ENCODE measurements at places on chromosomes 11 and 22.

GRCh38 chr11:101127197-101127698, 2.4 kb downstream of the PGR start:
- no peak for DNase-seq

- DNase-seq = no peak
Observed at GRCh38 chr11:60700689-60701468, 1.5 kb downstream of the MS4A8 start.

DNA sequence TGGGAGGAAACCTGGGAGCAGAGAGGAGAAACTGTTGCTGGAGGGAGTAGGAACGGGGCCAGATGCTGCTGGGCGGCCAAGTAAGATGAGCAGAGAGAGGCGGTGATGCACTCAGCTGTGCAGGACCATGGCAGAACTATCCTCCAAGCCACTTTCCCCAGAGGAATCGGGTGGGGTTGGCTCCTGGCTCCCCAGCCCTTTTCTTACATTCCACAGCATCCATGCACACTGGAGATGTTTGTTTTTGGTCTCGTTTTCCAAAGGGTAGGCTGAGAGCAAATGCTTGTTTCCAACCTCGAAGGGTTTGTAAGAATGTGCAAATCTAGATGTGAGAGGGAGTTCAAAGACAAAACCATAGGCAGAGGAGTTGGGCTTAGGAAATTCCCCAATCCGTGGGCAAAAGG, 73.2 kb downstream of the DBX1 start:
- DNase-seq = no peak

GRCh38 chr11:27427183-27427980, 45.2 kb downstream of the LGR4 start:
- no peak for DNase-seq

DNA sequence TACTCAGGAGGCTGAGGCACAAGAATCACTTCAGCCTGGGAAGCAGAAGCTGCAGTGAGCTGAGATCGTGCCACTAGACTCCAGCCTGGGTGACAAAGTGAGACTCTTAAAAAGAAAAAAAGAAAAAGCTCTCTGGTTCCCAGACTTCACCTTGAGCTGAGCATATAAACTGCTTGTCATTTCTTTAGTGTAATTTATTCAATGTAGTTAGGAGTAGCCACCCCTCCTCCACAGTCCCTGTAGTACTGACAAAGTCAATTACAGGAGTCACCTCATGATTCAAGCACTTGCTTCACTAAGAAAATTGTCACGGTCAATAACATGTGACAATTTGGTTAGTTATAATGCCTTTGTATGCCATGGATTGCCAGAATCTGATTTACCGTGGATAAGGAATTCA, 7.2 kb downstream of the OR4D10 start:
- no peak for DNase-seq

- no peak for DNase-seq
Observed at GRCh38 chr11:29231586-29231985, 785.2 kb downstream of the KCNA4 start.

- peak; percentile 52 for DNase-seq
Observed at GRCh38 chr22:44181912-44182587, 1.3 kb downstream of the PARVG start.

DNA sequence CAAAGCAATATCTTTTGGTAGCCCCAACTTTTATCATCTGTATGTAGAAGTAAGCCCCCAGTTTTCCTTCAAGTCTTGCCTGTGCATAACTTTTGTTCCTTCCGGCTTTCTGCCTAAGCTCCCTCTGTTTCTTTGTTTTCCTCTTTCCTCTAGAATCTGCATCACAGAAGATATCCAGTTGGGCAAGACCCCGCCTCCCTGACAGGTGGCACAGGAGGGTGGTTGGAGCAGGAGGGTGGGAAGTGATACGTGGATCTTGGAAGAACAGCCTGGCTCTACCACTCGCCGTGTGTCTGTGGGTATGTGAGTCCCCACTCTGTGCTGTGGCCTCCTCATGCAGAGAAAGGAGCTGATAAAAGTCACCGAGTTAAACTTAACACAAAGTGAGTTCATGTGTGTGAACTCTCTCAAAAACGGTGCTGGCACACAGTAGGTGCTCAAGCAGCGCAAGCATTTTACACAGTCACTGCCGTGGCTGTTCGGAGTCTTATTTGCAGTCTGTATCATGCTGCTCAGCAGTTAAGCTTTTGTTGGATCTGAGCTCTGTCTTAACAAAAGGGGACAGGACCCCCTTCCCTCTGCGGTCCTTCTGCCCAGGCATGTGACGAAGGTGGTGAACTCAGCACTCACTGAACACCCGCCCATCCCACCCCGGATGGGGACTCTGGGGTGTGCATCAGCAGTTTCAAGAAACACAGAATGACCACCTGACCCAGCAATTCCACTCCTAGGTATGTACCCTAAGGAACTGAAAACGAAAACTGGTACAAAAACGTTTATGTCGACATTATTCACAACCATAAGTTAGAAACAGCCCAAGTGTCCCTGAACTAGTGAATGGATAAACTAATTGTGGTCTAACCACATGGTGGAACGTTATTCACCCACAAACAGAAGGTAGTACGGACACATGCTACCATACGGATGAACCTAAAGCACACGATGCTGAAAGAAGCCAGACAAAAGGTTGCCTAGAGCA, 249.1 kb downstream of the CTTN start:
- DNase-seq = no peak

DNA sequence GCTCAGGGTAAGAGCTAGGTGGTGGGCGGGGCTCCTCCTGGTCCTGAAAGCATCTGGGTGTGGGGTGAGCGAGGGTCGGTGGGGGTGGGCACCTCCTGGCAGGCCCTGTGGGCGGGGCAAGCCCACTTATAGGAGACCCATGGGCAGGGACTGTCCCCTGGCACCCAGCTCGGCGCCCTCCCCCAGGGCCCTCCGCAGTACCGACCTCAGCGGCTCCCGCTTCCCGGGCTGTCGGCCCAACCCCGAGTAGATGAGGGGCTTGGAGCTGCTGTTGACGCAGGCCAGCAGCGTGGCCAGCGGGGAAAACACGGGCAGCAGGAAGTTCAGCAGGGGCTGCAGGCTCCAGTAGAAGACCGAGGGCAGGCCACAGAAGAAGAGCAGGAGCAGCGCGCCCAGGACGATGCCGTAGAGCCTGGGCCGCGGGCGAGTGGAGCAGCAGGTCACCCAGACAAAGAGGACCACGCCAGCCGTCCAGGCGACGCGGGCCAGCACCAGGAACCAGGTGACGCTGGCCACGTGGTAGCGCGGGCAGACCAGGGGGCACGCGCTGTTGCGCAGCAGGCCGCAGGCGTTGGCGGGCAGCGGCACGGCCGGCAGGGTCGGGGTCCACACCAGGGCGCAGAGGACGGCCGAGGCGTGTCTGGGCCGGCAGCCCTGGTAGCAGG, 663 bp downstream of the MRGPRG start:
- no peak for DNase-seq

DNA sequence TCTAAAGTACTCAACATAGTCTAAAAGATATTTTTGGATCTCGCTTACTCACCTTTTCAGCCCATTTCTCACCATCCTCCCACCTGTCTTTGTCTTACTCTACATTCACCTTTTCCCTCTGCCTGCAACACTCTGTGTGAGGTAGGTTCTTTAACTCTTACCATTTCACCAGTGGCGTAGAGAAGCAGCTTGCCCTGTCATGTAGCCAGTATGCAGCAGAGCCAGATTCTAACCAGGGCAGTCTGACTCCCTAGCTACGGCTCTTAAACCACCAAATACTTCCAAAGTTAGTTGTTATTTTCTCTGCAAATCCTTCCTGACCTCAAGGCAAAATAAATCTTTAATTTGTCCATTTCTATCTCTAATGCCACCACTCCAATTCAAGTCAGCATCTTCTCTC, 7.5 kb downstream of the ALG8 start:
- no peak for DNase-seq

GRCh38 chr11:4654635-4655369, 11.0 kb downstream of the OR51E1 start:
- DNase-seq = no peak

- DNase-seq = no peak
Observed at GRCh38 chr11:122478986-122479385, 176.5 kb upstream of the UBASH3B start.

GRCh38 chr11:46309814-46310259, 32.4 kb downstream of the CREB3L1 start:
- DNase-seq = peak; percentile 24

- no peak for DNase-seq
Observed at GRCh38 chr22:49567899-49568750, 259.5 kb downstream of the BRD1 start.

GRCh38 chr22:32544953-32545558, 70.4 kb downstream of the FBXO7 start:
- no peak for DNase-seq

DNA sequence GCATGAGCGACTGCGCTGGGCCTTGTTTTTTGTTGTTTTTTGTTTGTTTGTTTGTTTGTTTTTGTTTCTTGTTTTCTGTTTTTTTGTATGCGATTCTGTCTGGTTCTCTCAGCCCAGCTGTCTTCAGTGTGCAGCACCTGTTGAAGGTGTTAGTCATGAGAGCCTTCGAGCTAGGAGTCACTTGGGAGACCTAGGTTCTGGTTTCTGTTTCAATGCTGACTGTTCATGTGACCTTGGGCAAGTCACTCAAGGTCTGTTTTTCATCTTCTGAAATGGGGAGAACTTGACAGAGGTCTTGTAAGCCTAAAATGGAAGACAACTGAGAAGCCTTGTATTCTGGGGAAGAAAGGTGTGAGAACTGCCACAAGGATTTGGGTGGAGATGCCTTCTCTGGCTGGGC, 1.8 kb downstream of the DCPS start:
- DNase-seq = no peak

DNA sequence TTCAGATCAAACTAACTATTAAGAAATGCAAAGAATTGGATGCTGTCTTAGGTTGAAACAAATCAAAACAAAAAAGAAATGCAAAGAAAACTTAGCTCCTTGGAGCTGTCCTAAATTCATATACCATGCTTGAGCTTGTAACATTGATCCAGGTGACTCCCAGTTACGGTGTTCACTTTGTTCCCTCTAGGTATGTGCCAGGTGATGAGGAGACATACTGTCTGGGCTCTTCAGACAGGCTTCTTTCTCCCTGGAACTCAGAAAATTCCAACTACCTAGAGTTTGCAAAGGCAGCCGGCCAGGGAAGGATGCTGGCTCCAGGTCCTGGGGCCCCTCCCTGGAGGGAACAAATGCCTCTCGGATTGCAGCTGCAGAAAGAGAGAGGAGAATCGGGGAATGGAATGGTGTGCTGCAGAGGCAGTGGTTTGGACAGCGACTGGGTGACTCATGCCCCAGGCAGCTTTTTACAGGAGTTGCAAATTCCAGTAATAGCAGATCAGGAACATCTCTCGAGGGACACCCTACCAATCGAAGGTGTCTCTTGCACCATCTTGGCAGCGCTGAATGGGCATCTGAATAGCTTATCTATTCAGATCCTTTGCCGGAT, 12.3 kb upstream of the ASPHD2 start:
- DNase-seq = no peak

- no peak for DNase-seq
Observed at GRCh38 chr11:86983021-86983488, 27.9 kb upstream of the FZD4 start.

DNA sequence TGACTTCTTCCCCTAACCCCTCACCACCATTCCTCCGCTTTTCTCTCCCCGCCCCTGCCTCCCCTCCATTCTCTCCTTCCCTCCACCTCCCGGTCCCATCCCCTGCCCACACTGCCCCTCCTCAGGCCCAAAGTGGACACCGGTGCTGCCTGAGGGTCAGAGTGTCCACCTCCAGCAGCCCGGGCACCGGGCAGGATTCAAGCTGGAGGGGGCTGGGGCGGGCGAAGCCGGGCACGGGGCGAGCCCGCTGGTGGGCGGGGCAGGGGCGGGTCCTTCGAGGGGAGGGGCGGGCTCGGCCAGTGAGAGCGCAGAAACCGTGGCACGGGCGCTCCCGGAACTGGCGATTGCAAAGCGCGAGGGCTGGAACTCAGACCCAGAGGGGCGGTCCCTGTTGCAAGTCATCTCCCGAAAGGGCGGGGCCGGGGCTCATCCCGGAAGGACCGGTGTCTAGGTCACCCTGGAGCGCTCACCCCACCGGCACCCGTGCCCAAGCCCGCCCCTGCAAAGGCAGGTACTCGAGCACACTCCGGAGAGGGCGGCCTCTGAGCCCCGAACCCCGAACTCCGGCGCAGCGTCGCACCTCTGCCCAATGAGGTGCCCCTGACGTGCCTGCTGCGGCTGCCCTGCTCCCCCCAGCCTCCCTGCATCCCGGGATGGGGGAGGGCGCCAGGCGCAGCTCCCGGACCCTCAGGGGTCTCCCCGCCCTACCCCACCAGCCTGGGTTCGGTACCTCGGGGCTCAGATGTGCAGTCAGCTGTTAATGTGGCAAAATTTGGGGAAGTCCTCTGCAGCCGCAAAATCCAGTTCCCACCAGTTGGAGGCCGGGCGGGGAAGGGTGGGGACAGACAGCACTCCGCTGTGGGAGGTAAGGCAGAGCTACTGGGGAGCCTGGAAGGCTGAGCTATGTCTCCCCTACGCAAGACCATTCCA, 16.5 kb upstream of the CDKN1C start:
- peak; percentile 97 for DNase-seq

DNA sequence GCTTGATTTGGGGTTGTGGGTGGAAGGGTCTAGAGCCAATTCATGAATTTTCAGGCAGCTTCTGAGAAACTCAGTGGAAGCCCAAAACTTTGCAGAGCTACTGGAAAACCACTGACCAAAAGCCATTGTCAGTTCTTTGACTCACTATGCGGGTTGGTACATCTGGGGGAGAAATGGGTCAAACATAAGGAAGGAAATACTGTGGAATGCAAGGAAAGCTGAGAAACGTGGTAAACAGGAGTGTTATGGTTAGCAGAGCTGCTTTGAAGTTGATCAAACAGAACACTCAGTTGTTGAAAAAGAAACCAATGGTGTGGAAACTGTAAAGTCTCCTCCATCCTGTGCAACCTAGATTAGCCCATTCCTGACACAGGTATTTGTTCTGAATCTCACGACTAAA, 6.3 kb upstream of the ABTB2 start:
- no peak for DNase-seq

- peak; percentile 74 for DNase-seq
Observed at GRCh38 chr11:44927174-44927661, 23.5 kb downstream of the TP53I11 start.

DNA sequence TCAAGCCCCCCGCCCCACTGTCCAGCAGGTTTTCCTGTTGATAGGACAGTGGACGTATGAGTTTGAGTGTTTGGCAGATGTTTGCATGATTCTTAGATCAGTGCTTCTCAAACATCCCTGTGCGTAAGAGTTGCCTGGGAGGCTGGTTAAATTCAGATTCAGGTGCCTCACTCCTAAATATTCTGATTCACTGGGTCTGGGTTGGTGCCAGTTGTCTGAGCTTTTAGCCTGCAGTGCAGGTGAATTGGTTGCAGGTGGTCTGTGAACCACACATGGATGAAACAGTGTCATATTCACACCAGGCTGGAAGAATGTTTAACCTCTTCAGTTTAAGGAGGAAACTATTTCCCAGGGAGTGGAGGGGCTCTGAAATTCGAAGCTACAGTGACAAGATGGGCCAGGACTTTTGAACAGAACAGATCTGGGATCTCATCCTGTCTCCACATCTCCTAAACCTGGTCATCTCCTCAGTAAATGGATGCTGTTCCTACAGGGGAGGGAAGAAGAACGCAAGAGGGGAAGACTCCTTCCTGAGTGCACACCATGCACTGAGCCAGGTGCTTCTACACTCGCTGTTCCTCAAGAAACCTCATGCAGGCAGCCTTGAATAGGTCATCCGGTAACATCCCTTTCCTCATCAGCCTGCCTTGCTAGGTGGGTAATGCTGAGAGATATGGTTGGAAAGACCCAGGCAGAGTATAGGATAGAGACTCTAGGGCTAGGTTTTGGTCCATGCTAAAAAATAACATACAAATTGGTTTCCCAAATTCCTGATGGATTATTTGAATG, 47.8 kb downstream of the TEAD1 start:
- no peak for DNase-seq
